ENCODE measurements at places on chromosomes 2 and 18.

- no peak for DNase-seq
Measured at GRCh38 chr2:12804091-12804856, 87.5 kb downstream of the TRIB2 start.

- peak; percentile 73 for DNase-seq
Measured at GRCh38 chr18:12038639-12039539, 54.8 kb upstream of the ANKRD62 start.

- DNase-seq = no peak
Measured at GRCh38 chr2:112310906-112311305, 35.5 kb downstream of the ZC3H6 start.

GRCh38 chr2:105737980-105738657 is 6.6 kb upstream of the NCK2 start:
- DNase-seq = no peak

DNA sequence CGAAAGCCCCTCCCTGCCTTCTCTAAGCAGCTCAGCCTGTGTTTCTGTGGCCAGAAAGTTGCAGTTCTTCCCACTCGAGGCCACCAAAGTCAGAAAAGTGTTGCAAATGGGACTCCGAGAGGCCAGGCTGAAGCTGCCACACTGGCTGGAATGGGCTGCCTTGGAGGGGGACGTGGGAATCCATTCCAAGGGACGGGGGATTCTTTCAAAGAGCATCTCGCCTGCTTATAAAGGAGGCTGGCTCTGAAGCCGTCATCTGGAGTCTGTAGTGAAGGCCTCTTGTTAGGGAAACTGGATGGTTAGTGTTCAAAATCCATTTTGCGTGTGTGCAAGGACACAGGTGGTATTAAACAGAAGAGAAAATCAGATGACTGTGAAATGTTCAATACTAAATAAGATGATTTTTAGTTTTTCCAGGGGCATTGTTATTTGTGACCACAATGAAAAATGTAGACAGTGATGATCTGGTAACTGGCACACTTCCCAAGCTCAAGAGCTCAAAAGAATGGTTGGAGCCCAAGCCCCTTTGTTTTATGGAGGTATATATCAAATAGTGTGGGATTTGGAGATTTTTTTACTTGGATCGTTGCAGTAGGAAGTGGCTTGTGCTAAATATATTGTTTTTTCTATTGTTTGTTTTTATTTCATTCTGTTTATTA is 782 bp downstream of the FAM228B start:
- DNase-seq = no peak

DNA sequence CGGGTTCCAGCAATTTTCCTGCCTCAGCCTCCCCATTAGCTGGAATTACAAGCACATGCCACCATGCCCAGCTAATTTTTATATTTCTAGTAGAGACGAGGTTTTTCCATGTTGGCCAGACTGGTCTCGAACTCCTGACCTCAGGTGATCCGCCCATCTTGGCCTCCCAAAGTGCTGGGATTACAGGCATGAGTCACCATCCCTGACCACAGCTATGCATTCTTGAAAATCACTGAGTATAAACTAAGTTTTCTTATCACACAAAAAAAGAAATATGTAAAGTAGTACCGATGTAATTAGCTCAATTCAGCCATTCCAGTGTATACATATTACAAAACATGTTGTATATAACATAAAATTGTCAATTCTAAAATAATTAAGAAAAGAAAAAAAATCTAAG is 232.7 kb downstream of the MBD2 start:
- no peak for DNase-seq

DNA sequence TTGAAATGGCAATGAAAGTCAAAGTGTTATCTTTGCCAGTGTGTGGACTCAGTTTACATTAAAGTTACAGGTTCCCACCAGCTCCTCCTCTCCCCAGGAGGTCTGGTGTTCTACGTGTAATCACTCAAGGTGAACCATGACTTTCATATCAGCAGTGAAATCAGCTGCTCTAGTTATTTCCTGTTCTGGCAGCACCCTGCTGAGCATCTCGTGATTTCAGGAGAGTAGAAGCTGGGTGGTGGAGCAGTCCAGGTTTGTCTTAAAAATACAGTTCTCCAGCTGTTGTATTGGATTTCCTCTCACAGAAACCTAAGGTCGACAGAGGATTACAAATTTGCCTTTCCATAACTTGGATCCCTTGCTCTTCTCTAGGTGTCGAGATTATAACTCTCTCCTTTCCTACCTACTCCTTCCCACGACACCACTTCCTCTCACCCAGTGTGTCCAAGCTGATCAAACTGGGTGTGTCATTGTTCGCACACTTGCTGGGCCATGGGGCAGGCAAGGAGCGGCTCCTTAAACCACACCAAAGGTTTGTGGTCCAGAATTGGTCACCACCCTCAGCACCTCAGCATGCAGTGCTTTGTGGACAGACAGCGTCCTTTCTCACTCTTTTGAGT is 13.0 kb upstream of the ARHGAP25 start:
- DNase-seq = no peak

DNA sequence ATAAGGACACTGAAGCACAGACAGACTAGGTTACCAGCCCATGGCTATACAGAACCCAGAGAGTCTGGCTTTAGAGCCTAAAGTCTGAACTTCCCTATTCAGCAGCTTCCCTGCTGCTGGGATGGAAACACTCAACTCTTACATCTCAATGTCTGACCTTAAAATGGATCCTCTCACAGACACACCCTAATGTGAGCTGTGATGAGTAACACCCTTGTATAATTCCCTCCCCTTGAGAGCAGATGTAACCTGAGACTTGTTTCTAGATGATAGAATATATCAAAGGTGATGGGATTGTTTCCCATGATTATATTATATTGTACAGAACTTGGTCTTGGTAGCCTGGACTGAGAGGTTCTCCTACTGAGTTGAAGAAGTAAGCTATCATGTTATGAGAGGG is 577.1 kb upstream of the KLHL29 start:
- no peak for DNase-seq

GRCh38 chr18:4789506-4789905 is 334.4 kb upstream of the DLGAP1 start:
- DNase-seq = no peak

DNA sequence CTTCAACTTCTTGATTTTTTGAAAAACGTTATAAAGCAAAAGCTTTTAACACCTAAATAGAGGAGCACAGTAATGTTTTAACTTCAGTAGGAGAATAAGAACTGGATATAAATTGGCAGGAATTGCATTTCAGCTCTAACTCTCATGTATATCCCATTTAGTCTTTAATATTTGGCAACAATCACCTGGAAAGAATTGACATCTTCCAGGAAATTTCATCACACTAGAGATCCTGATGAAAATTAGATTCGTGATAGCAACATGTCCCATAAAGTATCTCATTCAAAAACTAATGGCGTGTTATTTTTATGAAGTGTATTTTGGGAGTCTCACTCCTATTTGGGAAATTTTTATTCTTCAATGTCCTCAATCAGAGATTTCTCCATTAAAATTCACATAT is 131.1 kb upstream of the DNAJC10 start:
- no peak for DNase-seq

- no peak for DNase-seq
Measured at GRCh38 chr2:8312221-8312620, 369.6 kb upstream of the ID2 start.

DNA sequence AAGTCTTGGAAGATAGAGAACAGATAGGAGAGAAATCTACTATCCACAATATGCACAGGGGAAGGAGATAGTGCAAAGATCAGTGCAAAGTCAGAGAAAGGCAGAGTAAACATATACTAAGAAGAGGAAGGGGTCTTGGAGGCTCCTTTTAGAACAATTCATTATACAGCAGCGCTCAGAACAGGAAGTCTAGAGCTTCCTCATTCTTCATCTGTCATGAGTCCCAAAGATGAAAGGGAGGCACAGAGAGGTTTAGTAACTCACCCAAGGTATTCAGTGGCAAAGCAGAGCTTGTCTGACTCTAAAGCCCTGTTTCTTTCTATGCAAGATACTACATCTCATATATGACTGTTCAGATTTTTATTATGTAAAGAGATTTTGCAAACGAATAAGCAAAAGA is 1.4 kb downstream of the SP110 start:
- no peak for DNase-seq

Measured in activated CD4-positive, alpha-beta T cell treated with anti-CD3 and anti-CD28 coated beads, Interleukin-2, amount 50 U/mL, for 48 hours (primary cell).